ENCODE measurements at places on chromosomes 6 and 20.

- DNase-seq, result no peak
Observed at GRCh38 chr6:36320475-36320874, 16.2 kb downstream of the BNIP5 start.

DNA sequence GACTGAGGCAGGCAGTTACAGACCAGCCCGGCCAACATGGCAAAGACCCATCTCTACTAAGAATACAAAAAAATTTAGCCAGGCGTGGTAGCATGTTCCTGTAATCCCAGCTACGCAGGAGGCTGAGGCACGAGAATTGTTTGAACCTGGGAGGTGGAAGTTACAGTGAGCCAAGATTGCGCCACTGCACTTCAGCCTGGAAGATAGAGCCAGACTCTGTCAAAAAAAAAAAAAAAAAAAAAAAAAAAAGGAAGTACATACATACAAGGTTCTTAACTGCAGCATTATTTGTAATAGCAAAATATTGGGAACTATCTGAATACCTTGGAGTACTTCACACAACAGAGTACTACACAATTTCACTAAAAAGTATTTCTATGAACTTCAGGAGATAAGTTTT is 183.5 kb upstream of the OLIG3 start:
- DNase-seq, result no peak

GRCh38 chr6:155216312-155217046 is 47.3 kb upstream of the CLDN20 start:
- no peak for DNase-seq

DNA sequence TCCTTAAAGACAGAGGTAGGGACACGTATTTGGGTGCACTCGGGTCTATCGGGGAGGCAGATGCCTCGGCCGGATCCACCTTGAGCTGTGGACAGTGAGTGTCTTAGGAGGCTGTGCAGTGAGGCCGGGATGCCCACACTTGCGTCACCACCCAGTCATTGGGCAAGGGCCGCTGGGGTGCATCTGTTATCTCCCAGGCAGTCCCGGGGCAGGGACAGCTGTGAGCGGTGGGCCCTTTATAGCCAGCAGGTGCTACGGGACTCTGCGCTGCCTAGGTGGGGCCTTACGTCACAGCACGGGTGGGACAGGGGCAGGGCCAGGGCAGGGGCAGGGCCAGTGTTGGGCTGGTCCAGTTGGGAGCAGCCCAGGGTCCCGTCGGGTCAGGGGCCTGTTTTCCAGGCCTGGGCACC is 689 bp upstream of the COL20A1 start:
- DNase-seq, result no peak
